Glomerular endothelial cell (primary cell): ENCODE measurements at places on chromosomes 3 and 15. TPM values are rescaled to one million over a fixed set of nuclear protein-coding genes. Genes with fewer than 3 reads are reported as not detected.

GRCh38 chr3:133930341-133930933 lies 34.8 kb upstream of the RAB6B start:
- peak; percentile 66 for DNase-seq

- DNase-seq = no peak
These were observed 25.1 kb upstream of the ZKSCAN7 start for GRCh38 chr3:44529927-44530326.

DNA sequence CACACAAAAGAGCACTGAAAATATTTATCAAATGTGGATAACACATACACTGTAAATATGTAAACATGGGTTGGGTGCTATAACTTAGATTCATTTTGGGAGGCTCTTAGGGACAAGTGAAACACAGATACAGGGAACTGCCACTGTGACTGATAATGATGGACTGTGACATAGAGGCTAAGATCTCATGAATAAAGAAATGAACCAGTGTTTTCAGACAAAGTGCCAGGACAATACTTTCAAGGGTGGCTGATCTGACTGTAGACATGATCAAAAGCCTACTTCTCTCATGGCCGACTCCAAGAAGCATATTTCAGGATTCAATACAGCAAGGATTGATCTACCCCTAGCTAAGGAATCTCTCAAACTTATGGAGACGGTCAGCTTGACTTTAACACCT lies 353.8 kb downstream of the FGF12 start:
- no peak for DNase-seq

DNA sequence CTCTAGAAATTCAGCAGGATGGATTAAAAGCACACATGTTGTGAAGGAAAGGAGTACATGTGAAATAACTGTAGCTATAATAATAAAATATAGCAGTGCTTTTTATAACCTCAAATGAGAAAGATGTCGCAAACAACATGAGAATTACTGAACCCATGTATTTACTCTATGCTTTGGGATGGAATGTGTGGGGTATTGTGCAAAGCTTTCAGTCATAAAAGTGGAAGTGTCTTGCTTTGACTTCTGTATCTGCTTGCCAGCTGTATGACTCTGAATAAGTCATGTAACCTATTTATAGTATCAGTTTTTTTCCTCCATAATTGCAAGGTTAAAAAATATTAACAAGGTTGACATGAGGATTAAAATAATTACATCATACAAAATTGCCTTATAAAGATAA lies 519.3 kb upstream of the CADM2 start:
- no peak for DNase-seq

GRCh38 chr3:102189541-102189940 lies 245.3 kb upstream of the ZPLD1 start:
- no peak for DNase-seq

DNA sequence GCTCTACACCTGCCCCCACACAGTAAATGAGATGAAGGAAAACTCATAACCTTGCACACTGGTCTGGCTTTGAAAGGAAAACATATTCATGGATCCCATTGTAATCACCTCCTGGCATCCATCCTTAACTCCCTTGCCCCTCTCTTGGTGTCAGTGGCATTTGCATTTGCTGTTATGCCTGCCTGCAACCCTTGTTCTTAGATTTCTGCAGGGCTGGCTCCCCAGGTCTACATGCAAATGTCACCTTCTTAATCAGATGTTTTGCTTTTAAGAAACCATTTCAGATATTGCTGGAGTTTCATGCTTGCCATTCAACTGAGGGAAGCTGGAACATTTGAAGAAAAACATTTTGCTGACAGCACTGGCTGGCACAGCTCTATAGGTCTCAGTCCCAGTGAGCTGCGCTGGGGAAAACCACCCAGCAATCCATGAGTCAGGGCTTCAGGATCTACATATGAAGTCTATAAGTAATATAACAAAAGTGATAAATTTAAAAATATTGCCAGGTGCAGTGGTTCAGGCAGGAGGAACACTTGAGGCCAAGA lies 19.1 kb downstream of the LRRC2 start:
- no peak for DNase-seq

DNA sequence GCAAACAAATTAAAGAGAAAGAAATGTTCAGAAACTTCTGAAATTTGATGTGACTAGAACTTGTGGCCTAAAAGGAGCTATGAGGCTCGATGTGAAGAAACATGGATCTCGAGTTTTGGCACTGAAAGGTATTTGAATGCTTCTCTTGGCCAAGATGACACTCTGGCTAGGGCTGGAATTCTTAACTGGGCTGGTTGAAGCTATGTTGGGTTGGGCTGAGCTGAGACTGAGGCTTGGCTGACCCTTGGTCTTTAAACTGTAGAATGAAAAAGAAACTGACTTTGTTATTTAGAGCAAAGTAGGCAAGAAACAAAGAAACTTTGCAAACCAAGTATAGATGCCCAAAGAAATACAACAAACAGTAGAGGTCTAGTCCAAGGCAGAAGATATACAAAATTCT lies 28.1 kb upstream of the CLDN16 start:
- no peak for DNase-seq

GRCh38 chr15:101393172-101393571 lies 96.3 kb downstream of the PCSK6 start:
- DNase-seq = no peak

DNA sequence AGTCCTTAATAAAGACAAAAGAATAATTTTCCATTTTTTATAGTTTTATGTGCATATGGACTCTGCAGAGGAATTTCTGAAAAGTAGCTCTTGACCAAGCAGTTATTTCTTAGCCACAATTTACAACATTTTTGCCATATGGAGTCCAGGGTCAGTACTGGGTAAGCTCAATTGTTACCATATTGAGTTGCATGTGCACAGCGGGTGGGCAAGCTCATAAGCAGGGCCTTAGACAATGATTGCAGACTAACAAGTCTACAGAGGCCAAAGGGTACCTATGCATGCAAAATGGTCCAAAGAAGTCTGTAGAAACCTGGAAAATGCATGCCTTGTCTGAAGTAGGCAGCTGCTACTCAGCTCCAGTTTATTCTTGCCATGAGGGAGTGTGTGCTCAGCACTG lies 19.0 kb upstream of the ARHGEF26 start:
- no peak for DNase-seq

DNA sequence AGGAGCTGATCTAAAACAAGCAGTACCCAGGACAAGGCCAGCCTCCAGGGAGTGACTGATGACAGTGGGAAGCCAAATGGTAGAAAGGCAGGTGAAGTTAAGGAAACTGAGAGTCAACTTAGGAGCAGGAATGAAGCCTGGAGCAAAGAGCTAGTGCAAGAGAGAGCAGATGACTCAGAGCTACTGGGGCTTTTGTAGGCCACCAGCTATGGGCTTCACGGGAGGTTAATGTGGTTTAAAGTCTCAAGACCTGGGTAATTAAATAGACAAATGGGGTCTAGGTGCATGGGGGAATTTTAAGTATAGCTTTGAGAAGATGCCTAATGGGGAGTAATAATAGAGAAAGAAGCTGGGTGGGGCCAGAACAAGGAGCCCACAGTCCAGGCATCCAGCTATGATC lies 3.1 kb downstream of the CD86 start:
- no peak for DNase-seq

- DNase-seq = no peak
These were observed 116.2 kb upstream of the PLAAT1 start for GRCh38 chr3:193124861-193125260.

DNA sequence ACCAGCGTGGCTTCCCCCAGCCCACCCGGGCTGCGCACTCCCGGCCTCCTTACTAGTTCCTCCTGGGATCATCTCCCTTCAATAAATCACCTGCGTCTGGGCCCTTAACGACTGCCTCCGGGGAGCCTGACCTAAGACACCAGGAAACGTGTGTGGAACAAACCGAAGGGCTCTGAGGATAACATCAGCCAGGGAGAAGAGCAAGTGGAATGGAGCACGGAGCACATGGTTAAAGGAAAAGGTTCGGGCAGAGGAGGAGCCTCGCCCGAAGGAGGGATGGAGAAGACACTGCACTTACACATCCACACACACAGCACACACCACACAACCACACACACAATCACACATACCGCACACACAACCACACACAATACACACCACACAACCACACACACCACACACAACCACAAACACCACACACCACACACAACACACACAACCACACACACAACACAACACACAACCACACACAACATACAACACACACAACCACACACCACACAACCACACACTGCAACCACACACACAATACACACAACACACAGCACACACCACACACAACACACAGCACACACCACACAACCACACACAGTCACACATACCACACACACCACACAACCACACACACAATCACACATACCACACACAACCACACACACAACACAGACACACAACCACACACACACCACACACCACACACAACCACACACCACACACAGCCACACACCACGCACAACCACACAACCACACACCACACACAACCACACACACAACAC lies 24.7 kb downstream of the CPN2 start:
- DNase-seq = no peak

DNA sequence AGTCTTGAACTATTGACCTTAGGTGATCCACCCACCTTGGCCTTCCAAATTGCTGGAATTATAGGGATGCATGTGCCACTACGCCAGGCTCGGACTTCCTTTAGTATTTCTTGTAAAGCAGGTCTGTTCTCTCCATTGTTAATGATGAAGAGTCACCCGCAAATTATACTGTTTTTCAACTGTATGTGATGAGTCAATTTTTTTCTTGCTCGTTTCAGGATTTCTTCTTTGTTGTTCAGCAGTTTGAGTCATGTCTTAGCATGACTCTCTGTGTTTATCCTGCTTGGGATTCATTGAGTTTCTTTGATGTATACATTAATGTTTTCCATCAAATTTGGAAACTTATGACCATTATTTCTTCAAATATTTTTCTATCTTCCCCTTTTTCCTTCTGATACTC lies 28.9 kb downstream of the GRAMD1C start:
- no peak for DNase-seq

- DNase-seq = peak; percentile 39
These were observed 457.1 kb downstream of the SQOR start for GRCh38 chr15:46091860-46092450.

- no peak for DNase-seq
These were observed 122.8 kb upstream of the LPP start for GRCh38 chr3:188031121-188031520.

GRCh38 chr3:102174312-102174712 lies 260.5 kb upstream of the ZPLD1 start:
- no peak for DNase-seq

DNA sequence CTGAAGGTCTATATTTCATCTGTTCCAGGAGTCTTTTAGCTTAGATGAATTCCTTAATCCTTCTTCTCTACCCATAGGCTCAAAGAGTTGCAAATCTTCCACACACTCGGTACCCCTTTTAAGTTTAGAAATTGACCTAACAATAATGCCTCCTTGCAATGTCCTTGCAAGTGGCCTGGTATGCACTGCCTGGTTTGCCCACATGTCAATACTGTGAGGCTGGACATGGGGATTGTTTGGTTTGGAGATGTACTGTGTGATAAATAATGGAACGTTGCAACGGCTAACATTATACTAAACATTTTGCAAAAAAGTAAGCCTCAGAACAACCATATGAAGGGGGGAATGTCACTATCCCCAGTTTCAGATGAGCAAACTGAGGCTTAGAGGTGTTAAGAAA lies 22.4 kb upstream of the TPM1 start:
- no peak for DNase-seq

DNA sequence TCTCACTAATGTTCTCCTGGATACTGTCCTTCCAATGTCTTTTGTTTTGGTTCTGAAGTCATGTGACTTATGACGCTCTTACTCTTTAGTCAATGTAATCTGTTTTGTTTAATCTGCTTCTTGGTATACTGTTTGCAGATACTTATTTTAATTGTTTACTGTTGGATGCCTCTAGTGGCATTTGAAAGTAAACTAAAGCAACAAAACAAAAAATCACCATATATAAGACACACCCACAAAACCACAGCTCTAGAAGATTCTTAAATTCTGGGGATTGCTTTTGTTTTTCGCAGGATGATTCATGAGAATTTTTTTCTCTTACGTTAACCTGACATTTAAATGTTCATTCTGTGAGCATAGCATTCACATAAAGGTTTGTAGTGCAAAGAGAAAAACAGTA lies 16.8 kb downstream of the SLC25A26 start:
- no peak for DNase-seq

GRCh38 chr15:98858610-98859023 lies 149.0 kb downstream of the PGPEP1L start:
- no peak for DNase-seq

GRCh38 chr15:77201665-77202064 lies 130.8 kb upstream of the TSPAN3 start:
- no peak for DNase-seq

DNA sequence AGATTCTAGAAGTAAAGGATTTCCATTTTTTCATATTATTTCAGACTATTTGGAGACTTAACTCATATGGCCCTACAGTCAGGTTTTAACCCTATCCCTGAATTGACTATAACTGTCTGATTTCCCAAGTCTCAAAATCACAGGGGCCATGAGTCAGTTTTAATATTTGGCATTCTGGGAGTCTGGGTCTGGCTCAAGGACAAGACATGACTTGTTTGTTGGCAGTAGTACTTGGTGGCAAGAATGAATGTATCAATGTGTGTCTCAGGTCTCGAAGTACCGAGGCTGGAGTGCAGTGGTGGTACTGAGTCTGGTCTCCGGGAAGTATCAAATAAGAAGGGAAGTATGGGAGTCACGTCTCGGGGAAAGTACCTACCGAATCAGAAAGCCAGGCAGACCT lies 10.8 kb downstream of the UMPS start:
- DNase-seq = no peak

- no peak for DNase-seq
These were observed 1.8 kb upstream of the USP19 start for GRCh38 chr3:49122451-49122850.

DNA sequence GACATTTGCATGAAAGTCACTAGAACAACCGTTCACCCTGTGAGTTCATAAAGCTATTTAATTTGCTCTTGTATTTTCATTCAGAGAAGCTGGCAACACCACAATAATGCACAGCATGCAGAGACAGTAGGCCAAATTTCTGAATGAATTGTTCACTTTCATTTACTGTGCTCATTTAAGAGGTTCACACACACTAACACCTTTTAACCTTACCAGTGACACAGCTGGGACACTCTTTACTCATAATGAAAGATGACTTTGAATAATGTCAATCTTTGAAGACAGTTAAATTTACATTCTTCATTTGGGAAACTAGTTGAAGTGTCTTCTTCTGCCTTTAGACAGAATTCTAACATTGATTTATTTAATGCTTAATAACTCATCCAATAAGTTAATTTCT lies 95.7 kb downstream of the ROBO1 start:
- no peak for DNase-seq

GRCh38 chr15:69957175-69957574 lies 140.5 kb downstream of the TLE3 start:
- DNase-seq = no peak

The FBXW12 gene
- total RNA-seq = not detected in 2 replicates

The RBP2 gene
- not detected in 2 replicates for total RNA-seq

The CCR1 gene
- total RNA-seq = not detected in 2 replicates

The ICE2 gene
- total RNA-seq = 37.6 and 41.8 TPM in 2 replicates

The P4HTM gene
- 32.9 and 42.2 TPM in 2 replicates for total RNA-seq

The ANKRD63 gene
- 0.18 TPM in 1 of 2 replicates, not detected in the other for total RNA-seq

The THPO gene
- not detected in 2 replicates for total RNA-seq

The IL17RC gene
- total RNA-seq = 22.1 and 26.1 TPM in 2 replicates

The FGD5 gene
- total RNA-seq = 72.1 and 109 TPM in 2 replicates

The CORO2B gene
- 7.8 and 10.9 TPM in 2 replicates for total RNA-seq

The SLC9C1 gene
- not detected in 2 replicates for total RNA-seq

The C3orf80 gene
- total RNA-seq = not detected in 2 replicates

The THRB gene
- total RNA-seq = 0.06 and 1.6 TPM in 2 replicates

The MST1R gene
- 0.10 and 0.18 TPM in 2 replicates for total RNA-seq
